ELR (cell line): ENCODE measurements at places on chromosomes 2 and 18.

- peak; percentile 84 for DNase-seq
Observed at GRCh38 chr2:69581774-69582581, 61.6 kb downstream of the AAK1 start.

DNA sequence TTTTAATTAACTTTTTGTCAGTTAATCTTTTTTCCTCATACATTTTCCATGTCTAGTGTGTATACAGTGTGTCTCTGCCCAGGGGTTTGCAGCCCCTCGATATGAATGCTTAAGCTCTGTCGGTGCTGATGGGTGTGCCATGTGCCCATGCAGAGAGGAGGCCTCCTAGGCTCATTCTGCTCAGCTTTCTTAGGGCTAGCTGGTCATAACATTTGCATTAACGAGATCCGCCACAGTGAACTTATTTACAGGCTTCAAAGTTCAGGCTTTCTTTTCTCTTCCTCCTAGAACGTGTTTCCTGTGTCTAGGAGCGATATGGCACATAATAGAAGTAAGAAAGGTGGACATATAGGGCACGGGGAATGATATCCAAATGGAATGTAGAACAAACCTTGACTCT lies 783.3 kb downstream of the PLCL1 start:
- DNase-seq, result no peak

DNA sequence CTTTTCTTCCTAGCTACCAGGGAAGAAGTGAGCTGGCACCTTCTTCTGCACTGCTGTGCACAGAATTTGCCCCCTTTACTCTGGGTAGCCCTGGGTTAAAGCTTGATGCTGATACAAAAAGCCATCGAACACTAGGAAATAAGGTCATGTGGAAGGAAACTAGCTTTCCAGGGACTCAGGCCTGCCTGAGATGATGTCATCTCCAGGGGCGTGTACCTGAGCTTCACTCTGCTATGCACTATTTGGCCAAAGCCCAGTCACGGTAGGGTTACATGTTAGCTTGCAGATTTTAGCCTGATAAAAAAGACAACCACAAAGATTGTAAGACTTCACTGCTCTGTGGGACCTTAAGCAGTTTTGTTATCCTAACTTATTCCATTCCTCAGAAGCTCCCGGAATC lies 20.4 kb downstream of the EDAR start:
- DNase-seq, result no peak

DNA sequence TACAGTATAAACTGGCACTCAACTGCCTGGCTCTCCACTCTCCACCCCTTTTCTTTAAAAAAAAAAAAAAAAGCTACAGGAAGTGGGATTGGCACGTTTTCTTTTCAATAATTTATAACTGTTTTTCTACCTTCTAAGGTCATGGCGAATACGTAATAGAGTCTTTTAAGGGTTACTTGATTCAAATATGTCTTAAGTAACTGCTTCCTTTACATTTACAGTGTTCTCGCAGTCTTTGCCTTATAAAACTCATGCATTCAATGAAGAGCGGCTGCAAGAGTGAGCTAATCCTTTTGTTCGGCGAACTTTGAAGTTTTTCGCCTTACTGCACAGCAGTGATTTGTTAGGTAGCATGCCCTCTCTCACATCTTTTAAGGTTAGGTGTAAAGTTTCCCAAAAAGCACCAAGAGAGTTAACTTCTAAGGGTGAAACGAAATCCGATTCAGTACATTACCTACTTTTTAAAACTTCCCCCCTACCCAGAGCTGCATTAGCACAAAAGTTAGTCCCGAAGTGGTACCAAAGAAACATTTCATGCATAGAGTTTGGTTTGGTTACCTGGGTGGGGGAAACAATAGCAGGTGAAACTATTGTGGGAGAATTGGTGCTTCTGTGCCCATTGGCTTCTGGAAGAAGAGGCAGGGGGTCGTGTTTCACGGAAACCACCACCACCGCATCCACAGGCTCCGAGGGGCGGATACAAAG lies 2.0 kb downstream of the KCTD1 start:
- peak; percentile 18 for DNase-seq

DNA sequence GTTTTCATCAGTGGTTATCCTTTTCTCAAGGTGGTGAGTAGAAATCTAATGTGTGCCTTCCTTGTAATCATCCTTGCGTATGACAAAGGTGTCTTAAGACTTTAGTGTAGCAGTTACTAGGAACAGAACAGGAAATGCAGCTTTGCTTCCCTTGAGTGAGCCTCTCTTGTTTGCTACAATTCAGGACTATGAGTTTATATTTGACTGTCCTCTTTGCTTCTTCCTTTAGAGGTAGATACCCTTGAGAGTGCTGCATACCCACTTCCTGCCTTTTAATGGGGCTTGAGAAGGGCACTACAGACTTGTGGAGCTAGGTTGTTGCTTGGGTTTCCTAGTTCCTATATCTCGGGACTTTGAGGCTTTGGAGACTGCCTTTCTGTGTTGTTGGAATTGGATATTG lies 3.8 kb downstream of the KCNJ13 start:
- no peak for DNase-seq

DNA sequence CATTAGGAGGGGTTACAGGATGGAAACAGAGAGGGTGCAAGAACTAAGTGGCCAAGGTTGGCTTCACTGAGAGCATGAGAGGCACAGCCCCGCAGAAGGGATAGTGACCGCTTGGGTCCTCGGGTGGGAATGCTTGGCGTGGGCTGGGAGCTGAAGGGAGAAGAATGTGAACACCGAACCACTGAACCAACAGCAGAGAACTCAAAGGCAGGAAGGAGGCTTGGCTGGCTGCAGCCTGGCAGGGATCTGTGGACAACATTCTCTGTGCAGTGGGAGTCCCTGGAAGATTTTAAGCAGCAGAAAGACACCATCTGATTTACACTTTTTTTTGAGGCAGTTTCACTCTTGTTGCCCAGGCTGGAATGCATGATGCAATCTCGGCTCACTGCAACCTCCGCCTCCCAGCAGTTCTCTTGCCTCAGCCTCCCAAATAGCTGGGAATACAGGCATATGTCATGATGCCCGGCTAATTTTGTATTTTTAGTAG lies 33.9 kb downstream of the SOWAHC start:
- DNase-seq, result peak; percentile 11

- DNase-seq, result no peak
Observed at GRCh38 chr2:38141501-38141900, 65.5 kb upstream of the CYP1B1 start.

GRCh38 chr2:96531872-96532505 lies 4.6 kb upstream of the ARID5A start:
- peak; percentile 100 for DNase-seq

DNA sequence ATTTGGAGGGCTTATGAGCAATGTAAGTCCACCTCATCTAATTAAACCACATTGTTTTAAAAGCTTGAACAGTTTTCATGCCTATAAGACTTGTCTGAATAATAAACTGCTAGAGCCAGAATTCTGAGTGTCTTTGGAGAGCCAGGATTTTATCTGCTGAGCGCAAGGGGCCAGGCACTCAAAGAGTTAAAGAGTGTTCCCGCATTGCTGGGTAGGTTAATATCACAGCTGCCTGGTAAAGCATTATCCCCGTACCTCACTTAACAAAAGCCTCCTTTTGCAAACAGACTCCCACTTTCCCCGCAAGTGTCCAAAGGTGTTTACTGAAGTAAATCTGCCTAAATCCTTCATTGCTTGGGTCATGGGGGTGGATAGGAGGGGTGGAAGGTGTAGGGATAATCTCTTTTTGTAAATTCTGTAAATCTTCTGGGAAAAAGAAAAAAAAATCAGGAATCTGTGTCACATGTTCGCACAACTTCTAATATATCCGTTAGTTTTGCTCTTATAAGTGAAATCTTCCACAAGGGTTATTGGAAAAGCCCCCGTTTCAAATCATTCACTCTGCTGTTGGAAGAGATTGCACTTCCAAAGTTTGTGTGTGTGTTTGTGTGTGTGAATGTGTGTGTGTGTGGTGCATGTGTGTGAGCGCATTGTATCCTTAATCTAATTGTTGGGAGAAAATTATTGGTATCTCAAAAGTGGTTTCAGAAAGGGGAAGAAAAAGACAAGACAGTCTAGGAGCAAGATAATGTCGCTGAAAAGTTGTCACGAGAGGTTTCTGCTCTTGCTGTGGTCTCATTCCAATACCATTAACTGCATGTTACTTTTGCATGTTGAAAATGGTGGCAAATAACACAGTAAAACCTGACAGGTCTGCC lies 10.7 kb downstream of the ZEB2 start:
- DNase-seq, result peak; percentile 36

DNA sequence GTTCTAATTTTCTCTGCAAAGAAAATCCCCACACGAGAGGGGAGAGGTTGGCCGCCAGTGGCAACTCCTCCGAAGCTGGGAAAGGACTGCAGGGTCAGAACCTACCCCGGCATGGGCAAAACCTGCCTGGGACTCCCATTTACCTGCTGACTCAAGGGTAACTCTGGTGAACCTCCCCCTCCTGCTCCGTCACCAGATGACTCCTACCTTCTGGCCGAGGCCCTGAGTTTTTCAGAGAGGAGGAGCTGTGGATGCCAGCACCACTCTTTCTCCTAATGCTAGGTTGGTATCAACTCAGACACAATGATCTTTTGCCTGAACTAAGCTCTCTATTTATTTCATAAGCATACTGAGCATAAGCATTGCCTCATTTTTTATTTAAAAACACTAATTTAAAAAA lies 96.6 kb downstream of the ALPK2 start:
- DNase-seq, result no peak
